ENCODE measurements at places on chromosomes 2 and 18.
A peak's percentile ranks its signal among the peaks of the same experiment; 100 is the strongest.

GRCh38 chr2:160911258-160911657 lies 249.0 kb upstream of the TANK start:
- DNase-seq = no peak

DNA sequence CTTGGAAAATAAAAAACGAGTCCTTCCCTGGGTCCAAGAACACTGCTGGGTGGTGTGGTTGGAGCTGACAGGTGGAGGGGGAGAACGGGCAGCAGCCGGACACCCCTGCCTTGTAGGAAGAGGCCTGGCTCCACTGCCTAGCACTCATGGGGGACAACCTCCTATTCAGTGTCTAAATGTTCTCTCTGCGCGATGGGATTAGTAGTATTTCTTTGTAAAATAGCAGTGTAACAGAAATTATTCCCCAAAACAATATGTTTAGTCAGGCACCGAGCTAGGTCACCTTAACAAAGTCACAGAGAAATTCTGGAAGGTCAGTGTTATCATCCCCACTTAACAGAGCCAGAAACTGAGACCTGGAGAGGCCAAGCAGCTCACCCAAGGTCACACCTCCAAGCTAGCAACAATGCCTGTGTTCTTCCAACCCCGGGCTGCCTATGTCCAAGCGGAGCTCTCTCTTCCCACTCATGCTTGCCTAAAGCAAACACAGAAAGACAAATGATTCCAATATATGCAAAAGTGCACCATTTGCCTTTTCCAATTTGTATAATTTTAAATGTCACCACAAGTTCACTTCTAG lies 68.0 kb downstream of the STEAP3 start:
- DNase-seq = no peak

DNA sequence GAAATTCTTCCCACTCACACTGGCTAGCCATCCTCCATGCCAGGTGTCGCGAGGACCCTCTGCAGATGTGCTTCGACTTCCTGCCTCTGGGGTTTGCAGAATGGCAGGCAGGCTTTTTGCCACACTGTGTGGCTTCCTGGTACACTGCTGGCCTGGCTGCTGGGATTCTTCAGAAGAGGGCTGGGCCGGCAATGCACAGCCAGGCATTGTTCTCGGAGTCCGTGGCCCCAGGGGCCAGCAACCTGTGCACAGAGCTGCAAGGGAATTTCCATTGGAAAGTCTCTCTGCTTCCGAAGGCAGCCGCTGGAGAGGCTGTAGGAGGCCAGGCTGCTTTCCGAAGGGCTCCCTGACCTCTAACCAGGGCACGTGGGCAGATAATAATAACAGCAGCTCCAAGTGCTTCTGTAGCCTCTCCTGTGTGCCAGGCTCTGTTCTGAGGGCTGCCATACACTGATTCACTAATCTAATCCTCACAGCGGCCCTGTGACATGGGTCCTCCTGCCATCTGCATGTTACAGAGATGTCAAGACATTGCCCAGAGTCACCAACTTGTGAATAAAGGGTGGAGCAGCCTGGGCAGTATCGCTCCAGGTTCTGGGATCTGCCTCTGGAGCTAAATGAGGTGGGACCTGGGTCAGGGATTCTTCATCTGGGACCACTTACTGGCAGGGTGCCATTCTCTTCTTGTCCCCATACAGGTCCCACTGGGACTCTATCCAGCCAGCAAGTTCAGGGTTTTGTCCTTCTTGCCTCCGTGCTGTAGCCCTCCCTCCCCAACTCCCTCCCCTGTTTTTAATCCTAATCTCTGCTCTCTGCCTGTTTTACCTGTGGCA lies 5.0 kb downstream of the LDLRAD4 start:
- DNase-seq = no peak

GRCh38 chr2:209577376-209578357 lies 153.8 kb downstream of the MAP2 start:
- no peak for DNase-seq

DNA sequence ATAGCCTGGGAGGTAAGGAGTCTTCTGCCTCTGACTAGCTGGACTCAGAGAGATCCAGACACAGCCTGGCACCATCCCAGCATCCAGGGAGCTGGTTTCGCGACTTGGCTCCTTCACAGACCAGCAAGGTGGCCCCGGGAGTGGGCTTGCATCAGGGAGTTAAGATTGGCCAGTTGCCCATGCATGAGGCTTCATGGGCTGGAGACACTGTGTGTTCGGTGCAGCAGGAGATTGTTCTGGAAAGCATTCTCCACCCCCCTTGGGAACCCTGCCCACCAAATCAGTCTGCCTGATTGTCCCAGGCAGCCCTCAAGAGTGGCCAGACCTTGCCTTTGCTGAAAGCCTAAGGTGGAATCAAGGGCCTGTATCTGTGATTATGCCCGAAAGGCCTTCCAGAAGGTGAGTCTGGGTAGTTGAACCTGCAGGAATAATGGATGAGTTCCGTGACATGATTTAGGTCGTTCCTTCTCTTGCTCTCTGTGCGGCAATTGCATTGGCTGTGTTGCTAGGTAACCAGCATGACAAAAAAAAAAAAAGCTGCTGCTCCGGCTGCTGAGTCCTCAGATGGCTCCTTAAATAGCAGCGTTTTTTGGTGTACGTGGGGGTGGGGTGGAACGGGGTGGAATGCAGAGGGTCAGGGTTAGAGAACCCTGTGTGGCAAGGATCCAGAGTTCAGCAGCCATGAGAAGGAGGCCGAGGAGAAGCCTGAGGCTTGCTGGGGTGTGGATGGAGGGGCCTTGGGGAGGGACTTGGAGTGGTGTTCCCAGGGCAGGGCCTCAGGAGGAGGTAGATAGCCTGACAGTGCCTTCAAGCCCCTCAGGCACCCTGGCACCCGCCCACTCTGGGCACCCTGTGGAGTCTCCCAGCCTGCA lies 93.0 kb upstream of the MCFD2 start:
- DNase-seq = peak; percentile 64

GRCh38 chr18:59878644-59879043 lies 21.2 kb upstream of the PMAIP1 start:
- DNase-seq = no peak

DNA sequence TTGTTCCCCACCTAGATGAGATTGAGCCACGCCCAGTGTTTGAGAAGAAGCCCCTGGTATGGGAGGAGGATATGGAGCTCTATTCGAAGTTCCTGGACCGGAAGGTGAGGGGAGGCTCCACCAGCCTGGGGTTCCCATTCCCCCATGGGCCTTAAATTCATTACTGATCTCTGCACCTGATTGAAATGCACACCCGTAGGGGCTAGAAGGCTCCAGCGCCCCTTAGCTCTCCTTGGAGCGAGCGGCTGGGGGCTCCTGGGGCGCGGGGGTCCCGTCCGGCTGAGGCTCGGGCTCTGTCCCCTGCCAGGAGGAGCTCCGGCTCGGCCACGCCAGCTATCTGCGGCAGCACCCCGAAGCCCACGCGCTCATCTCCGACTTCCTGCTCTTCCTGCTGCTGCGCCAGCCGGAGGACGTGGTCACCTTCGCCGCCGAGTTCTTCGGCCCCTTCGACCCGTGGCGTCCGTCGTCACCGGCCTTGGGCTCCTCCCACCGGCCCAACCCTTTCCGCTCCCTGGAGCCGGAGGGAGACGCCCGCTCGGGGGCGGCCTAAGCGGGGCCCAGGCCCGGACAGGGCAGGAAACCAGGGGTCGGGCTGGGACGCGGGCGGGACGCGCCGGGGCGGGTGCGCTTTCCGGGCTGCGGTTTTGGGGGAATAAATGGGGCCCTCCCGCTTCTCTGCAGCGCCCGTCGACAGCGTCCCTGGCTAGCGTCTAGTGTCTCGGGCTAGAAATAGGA lies 10.9 kb downstream of the CATIP start:
- DNase-seq = no peak
